Placental pericyte (primary cell): ENCODE measurements at places on chromosomes 7 and 10. TPM values are rescaled to one million over a fixed set of nuclear protein-coding genes. Genes with fewer than 3 reads are reported as not detected.

The CPVL gene
- 0.14 and 1.1 TPM in 2 replicates for total RNA-seq

The SHH gene
- total RNA-seq: not detected in 2 replicates

The H2BK1 gene
- not detected in 2 replicates for total RNA-seq

The PDE1C gene
- total RNA-seq: 0.22 and 2.0 TPM in 2 replicates

The C10orf105 gene
- total RNA-seq: under 0.01 TPM in 1 of 2 replicates, not detected in the other

The LIPA gene
- 36.7 and 77.0 TPM in 2 replicates for total RNA-seq

The GJC3 gene
- total RNA-seq: not detected in 2 replicates
